ENCODE measurements at places on chromosomes 7 and 10. TPM values are rescaled to one million over a fixed set of nuclear protein-coding genes. Genes with fewer than 3 reads are reported as not detected.

The NPFFR1 gene
- not detected for total RNA-seq

The FAM20C gene
- total RNA-seq = 48.9 TPM

The VAX1 gene
- 1.0 TPM for total RNA-seq

The ANKRD22 gene
- not detected for total RNA-seq

The PTPN20 gene
- not detected for total RNA-seq

The MBLAC1 gene
- 6.3 TPM for total RNA-seq

The SKIDA1 gene
- total RNA-seq = 1.3 TPM

The SRGN gene
- 8.3 TPM for total RNA-seq

The HOXA1 gene
- total RNA-seq = 5.5 TPM

The AP1S1 gene
- total RNA-seq = 364 TPM

The ABCA13 gene
- 0.06 TPM for total RNA-seq

The WNT2 gene
- total RNA-seq = 0.65 TPM

The TMEM139 gene
- not detected for total RNA-seq

The CPA5 gene
- total RNA-seq = not detected

The HOXA2 gene
- total RNA-seq = 11.4 TPM

- DNase-seq = no peak
Measured at GRCh38 chr10:109944613-109945012, 21.3 kb upstream of the XPNPEP1 start.

GRCh38 chr10:56881218-56881617, 520.2 kb upstream of the ZWINT start:
- no peak for DNase-seq

- no peak for DNase-seq
Measured at GRCh38 chr7:65967361-65968155, 14.5 kb downstream of the GUSB start.

DNA sequence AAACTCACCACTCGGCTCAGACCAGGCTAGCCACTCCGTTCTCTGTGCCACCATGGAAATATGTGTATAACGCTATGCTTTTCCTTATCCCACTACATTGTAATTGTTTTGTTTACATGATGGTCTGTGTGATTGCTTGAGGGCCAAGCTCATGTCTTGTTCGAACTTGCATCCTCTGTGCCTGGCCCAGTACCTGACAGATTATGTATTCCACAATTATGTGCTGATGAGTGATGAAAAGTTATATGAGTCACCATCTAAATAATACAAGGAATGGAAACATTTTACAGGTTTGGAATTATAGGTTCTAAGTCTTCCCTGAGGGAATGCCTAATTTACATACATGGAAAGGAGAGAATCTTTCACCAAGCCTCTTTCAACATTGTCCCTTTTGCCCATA, 137.4 kb downstream of the C7orf25 start:
- DNase-seq = no peak

GRCh38 chr7:21461282-21461681, 33.4 kb downstream of the SP4 start:
- DNase-seq = no peak

GRCh38 chr10:130500261-130501000, 364.2 kb downstream of the GLRX3 start:
- no peak for DNase-seq

DNA sequence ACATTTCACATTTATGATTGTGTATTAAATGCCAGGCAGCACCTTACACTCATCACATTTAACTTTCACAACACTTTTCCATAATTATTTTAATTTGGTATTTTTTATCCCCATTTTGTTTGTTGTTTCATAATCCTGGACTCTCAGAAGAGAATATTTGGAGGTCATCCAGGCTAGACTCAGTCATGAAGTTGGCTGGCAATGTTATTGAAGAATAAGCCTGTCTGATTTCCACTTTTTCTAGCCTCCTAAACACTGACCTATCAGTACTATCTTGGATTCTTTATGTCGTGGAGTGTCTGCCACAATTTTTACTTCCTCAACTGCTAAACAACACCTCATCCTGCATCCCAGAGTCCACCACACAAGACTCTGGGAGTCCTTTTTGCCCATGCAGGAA, 372.3 kb upstream of the NRP1 start:
- DNase-seq = no peak

DNA sequence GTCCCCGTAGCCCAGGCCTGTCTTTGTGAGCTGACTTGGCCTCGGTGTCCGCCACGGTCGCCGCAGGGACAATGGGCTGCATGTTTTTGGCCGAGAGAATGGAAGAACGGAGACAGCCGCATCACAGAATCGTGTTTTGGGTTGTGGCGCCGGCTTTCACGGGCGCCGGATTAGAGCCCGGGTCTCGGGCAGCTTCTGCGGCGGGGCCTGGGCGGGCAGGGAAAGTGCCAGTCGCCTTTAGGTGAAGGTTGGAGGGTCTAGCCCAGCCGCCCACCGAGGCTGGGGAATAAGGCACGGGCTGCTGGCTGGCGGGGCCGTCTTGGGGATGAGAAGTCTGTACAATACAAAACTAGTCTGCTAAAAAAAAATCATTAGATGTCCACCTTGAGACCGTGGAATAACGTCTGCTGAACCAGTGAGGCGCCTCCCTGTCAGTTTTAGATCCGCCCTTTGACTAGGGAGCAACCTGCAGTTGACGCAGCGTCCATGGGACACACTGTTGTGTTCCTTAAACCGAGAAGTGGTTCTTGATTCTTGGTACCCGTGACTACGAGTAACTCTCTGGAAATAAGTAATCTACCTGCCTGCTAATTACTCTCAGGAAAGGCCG, 577 bp downstream of the DNAJB9 start:
- DNase-seq = peak; percentile 71

- DNase-seq = peak; percentile 43
Measured at GRCh38 chr7:1564603-1565022, 5.2 kb downstream of the PSMG3 start.

DNA sequence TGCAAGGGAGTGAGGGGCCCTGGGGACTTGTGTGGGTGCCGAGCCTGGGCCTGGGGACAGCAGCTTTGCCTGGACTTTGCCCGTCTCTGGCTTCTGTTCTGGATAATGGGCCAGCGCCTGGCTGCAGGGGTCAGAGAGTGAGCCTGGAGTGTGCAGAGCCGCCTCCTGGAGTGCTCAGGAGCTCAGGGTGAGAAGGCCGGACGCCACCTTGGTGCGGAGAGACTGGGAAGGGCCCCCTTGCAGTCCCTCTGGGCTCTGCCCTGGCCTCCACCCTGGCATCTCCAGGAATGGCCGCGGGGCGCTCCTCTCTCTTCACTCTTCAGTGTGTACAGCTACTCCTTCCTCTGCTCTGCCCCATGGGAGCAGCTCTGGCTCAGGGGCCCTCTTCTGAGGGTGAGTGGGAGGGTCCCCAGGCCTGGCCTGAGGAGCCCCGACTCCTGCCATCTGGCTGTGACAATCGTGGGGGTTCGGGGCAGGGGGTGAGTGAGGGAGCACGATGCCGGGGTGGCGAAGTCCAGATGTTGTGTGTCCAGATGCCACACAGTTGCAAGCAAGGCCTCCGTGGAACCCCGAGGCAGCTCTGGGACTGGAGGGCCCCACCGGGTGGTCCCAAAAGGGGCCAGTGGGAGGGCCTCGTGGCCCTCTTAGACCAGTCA, 187.1 kb downstream of the DNAJB6 start:
- no peak for DNase-seq

- peak; percentile 84 for DNase-seq
Measured at GRCh38 chr10:13787015-13787421, 200.3 kb downstream of the PRPF18 start.

GRCh38 chr7:120989257-120990220, 1.0 kb downstream of the CPED1 start:
- no peak for DNase-seq

- DNase-seq = no peak
Measured at GRCh38 chr10:37701781-37702493, 155.5 kb downstream of the ZNF248 start.

DNA sequence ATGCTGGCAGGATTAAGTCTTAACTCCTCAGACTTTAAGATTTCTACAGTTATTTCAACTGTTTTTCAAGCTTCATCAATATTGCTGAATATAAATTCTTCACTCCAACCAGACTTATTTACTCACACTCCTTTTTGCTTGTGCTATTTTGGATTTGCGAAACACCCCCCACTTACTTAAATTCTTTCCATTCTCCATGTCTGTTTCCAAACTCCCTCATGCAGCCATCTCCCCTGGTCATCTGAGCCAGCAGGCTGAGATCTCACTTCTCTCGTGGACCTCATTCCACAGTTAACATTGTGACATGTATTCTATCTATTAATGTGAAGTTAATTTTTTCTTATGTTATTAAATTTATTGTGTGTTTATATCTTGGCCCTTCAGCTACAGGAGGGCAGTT, 188.9 kb upstream of the HDAC9 start:
- DNase-seq = no peak

GRCh38 chr7:78226059-78226719, 427.6 kb downstream of the PHTF2 start:
- peak; percentile 54 for DNase-seq

GRCh38 chr10:91552274-91553095, 80.4 kb downstream of the PPP1R3C start:
- peak; percentile 3 for DNase-seq

DNA sequence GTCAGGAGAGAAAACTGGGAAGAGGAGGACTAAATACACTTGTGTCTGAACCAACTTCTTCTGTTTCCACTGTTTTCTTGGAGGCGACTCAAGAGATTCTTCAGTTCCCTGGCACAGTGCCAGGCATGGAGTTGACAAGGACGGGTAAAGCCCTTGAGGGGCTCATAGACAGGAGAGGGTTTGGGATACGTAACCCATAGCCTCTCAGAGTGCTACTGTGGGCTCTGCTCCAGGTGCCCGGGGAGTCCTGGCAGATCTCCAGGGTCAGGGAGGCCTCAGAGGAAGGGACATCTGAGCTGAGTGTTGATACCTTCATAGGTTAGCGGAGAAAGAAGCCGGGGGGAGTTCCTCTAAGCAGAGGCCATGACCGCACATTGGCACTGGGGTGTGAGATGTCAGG, 42.0 kb downstream of the GALNT17 start:
- DNase-seq = no peak

DNA sequence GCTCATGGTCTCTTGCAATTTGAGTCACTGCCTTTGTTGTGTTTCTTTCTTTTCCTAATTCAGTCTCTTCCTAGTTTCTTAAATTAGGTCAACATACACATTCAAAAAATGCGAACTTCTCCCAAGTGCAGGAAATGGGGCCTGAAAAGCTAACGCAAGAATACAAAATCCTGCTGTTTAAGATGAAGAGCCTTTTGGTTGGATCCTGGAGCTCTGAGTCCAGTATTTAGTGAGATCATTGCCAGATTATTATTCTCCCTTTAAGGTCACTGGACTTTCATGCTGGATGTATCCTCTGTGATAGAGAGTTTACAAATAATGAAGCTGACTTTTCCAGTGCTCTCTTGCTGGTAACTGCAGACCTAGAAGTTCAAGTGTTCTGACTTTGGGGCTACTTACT, 401.9 kb upstream of the MKI67 start:
- DNase-seq = no peak

DNA sequence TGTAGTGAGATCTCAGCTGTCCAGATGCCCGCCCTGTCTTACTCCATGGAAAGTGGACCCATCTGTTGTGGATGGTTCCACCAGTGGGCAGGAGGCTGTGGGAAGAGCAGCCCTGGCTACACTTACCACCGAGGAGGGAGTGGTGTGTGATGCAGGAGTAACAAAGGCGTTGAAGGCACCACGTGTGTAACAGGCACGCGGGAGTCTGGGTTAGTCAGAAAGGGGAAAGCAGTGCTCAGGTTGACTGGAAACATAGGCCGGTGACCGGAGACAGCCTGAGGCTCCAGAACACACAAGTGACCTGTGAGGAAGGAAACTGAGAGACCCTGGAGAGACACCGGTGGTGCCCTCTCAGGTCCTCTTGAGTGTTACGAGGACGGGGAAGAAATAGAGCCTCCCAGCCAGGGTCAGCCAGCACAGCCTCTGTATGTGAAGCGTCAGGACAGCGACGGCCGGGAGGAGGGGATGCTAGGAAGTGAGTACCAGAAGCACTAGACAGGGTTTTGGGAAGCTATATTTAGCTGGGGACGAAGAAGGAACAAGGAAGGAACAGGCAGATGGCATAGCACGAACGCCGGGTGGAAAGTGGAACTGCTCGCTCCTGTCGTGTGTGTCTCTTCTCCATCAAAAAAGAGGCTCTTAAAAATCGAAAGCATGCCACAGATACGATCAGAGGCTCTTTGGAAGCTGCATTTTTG, 51.7 kb downstream of the DAGLB start:
- no peak for DNase-seq

DNA sequence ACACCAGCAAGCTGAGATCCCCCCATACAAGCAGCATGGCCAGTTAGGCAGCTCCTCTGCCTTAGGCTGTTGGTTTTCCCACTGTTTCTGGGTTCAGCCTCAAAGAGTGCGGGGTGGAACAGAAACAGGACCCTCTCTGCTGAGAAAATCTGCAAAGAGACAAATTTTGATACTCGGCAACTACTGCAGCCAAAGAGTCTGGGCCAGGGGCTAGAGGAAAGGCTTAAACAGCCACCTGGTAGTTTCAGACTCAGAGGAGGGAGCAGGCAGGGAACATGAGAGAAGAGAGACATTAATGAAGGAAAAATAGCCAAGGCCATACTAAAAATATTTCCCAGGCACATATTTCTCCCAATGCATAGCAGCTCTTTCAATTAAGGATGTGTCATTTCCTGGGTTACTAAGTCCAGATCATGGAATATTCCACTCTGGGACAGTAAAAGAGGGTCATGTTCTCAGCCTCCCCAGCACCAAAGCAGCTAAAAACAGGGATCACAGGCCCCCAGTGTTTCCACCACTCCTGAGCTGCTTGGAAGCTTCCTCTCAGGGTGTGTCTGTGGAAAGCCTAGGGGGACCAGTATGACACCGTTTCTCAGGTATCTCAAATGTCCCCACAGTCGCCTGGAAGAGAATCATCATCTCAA, 29.8 kb downstream of the PDLIM1 start:
- DNase-seq = peak; percentile 33

- no peak for DNase-seq
Measured at GRCh38 chr10:113930482-113931057, 76.1 kb downstream of the NHLRC2 start.

DNA sequence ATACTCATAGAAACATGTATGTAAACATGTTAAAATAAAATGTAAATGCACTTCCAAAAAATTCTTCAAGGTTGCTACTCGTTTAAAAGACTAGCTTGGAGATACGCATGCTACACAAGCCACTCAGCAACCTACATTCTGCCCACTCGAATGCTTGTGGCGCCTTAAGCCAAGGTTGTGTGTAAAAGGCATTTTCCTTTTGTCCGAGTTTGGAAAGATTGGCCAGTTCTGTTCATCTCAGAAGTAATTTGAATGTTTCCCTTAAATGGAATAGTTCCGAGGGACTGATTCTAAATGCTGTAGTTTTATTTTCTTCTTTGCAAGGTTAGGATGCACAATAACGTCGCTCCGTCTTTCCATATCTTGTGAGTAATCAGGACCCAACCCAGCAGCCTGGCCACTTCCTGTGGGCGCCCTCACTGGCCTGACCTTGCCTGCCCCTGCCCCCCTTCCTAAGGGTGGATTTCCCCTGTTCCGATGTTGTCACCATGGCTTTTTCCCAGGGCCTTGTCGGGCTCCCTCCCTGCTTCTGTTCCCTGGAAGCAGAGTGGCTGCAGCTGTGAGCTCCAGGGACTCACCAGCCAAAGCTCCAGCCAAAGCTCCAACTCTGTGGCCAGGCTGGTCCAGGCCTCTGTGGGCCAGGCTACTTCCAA, 70.6 kb downstream of the PTPRE start:
- peak; percentile 85 for DNase-seq
